Activated gamma-delta T cell treated with Interleukin-2 at 50 U/mL for 16 hours (primary cell): ENCODE measurements at places on chromosomes 5 and 9.

DNA sequence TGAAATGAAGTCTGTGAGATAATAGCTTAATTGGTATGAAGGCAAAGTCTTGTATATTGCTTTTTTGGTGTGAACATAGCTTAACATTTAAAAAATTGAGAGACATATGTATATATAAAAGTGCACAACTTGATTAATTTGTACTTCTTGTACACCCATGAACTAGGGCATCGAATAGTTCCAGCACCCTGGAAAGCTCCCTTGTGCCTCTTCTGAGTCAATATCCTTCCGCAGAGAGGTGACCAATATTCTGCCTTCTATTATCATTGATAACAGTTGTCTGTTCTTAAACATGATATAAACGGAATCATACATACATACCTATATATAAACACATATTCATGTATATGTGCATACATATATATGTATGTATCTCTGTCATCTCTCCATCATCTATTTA lies 185.4 kb downstream of the PHF2 start:
- no peak for DNase-seq

DNA sequence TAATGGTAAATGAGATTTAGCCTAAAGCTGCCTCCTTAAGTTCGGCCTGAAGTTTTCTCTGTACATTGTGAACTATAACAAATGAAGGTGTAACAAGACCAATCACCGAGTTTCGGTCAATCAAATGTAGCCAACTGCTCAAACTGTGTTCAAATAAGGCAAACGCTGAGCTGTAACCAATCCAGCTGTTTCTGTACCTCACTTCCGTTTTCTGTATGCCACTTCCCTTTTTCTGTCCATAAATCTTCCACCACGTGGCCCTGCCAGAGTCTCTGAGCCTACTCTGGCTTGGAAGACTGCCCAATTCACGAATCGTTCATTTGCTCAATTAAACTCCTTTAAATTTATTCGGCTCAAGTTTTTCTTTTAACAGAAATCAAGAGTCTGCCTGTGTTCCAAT lies 193.5 kb upstream of the KLF9 start:
- DNase-seq = no peak

- DNase-seq = no peak
These were observed 18.6 kb upstream of the ADRB2 start for GRCh38 chr5:148807851-148808250.

DNA sequence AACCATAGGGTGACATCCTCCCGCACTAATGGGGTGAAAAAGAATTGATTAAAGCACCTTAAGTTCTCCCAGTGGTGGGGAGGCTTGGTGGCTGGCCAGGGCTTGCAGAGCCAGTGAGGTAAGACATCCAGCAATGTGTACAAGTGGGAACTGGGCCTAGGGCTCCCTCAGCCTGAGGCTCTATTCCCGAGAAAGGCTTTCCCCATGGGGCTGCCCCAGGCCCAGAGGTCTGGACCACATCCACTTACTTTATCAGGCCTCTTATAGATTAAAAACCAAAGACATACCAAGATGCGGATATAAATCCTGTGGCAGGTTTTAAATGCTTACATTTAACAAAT lies 35.3 kb downstream of the C5orf15 start:
- DNase-seq = no peak

DNA sequence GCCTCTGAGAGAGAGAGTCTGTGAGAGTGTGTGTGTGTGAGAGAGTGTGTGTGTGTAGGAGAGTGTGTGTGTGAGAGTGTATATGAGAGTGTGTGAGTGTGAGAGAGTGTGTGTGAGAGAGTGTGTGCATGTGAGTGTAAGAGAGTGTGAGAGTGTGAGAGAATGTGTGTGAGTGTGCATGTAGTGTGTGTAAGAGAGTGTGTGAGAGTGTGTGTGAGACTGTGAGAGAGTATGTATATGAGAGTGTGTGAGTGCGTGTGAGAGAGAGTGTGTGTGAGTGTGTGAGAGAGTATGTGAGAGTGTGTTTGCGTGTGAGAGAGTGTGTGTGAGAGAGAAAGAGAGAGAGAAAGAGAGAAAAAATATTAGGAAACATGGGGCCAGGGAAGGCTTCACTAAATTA lies 588.3 kb upstream of the SGCD start:
- DNase-seq = no peak

GRCh38 chr9:87497604-87498045 lies at the start of gene DAPK1:
Gene DAPK1 (plus strand): TSS chr9:87497867. CDS start chr9:87499078, 1,211 bp downstream.
- DNase-seq = no peak

DNA sequence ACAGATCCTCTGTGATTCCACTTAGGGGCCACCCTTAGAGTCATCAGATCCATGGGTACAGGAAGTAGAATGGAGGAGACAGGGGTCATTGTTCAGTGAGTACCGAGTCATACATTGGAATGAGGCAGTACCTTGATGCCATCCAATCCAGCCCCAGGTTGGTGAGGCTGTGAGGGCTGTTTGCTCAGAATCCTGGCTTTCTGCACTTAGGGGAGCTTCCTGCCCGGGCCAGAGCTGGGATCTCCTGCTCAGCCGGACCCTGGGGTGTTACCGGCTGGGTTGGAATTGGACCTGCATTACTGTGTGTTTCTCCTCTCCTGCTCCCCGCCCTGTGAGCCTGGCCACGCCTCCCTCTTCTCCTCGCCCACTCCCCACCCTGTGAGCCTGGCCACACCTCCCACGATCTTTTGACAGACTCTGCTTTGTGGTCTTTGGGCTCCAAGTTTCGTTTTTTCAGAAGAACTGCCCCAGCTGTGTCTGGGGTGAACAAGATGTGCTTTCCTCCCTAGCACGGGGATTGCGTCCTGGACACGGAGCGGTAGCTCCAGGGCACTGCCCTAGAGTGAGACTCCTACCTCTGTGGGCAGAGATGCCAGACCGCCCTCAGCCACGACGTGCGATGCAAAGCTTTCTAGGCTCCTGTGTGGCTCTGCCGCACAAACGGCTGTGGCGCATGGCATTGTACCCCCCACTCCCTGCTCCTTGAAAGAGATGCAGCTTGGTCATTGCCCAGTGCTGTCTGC lies 15.4 kb downstream of the TRAF2 start:
- DNase-seq = peak; percentile 41

DNA sequence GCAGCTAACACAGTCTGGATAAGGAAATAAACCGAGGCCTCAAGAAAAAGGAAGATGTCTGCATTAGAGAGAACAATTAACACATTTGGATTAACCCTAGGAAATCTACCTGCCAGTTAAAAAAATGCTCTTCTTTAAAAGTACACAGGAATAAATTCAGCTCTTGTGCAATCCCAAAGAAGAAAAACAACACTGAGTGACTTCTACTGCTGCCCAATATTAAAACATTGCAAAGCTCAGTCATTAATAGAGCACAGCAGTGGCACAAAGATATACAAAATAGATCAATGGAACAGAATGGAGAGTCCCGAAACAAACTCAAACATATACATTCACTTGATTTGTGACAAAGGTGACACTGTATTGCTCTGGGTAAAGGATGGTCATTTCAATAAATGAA lies 119.7 kb downstream of the GNAQ start:
- DNase-seq = no peak
